AG10803 (cell line): ENCODE measurements at places on chromosomes 5 and 9.

- no peak for DNase-seq
These were observed 113.0 kb downstream of the ADAMTS2 start for GRCh38 chr5:179232091-179232735.

DNA sequence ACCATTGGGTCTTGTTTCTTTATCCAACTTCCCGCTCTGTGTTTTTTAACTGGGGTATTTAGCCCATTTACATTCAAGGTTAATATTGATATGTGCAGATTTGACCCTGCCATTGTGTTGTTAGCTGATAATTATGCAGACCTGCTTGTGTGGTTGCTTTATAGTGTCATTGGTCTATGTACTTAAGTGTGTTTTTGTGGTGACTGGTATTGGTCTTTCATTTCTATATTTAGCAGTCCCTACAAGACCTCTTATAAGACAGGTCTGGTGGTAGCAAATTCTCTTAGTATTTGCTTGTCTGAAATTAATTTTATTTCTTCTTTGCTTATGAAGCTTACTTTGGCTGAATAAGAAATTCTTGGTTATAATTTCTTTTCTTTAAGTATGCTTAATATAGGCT, 698.1 kb downstream of the DTWD2 start:
- no peak for DNase-seq

- DNase-seq = peak; percentile 37
These were observed 177.0 kb downstream of the FGF18 start for GRCh38 chr5:171596391-171596878.

- no peak for DNase-seq
These were observed 59.1 kb upstream of the GOLPH3 start for GRCh38 chr5:32233220-32233695.

- DNase-seq = no peak
These were observed 1435.7 kb downstream of the MAT2B start for GRCh38 chr5:164941132-164941531.

- DNase-seq = no peak
These were observed 44.2 kb upstream of the CKMT2 start for GRCh38 chr5:81188962-81189361.

- no peak for DNase-seq
These were observed 459.4 kb upstream of the SGCD start for GRCh38 chr5:155867522-155868088.

DNA sequence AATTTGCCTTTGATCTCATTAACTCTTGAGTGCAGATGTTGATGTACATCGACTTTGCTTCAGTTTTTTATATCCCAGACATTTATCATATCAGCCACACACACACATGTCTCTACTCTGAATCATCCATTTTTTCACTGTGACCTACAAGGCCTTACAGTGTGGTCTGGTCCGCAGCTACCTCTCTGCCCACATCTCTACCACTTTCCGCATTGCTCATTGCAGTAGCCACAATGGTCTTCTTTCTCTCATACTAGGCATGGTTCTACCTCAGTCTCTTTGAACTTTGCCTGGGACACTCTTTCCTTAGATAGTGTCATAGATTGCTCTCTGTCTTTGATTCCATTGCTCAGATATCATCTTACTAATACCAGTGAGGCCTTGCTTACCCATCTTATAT, 87.9 kb upstream of the FSD1L start:
- DNase-seq = peak; percentile 24

DNA sequence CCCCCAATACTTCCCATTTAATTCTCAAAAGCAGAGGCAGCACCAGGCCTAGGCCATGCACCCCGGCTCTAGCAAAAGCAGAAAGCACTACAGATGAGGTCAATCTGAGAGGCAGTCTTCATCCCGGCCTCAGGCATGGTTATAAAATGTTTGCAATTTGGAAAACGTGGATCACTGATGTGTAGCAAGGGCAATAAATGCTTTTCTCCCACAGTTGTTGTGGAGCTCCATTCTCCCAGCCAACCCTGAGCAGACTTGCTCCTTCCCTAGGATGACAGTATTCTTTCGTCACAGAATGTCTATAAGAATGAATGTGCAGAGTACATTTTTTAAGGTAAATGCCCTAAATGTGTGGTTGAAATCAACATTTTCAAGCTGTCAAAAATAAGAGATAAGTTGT, 157.3 kb upstream of the DAPK1 start:
- DNase-seq = no peak

DNA sequence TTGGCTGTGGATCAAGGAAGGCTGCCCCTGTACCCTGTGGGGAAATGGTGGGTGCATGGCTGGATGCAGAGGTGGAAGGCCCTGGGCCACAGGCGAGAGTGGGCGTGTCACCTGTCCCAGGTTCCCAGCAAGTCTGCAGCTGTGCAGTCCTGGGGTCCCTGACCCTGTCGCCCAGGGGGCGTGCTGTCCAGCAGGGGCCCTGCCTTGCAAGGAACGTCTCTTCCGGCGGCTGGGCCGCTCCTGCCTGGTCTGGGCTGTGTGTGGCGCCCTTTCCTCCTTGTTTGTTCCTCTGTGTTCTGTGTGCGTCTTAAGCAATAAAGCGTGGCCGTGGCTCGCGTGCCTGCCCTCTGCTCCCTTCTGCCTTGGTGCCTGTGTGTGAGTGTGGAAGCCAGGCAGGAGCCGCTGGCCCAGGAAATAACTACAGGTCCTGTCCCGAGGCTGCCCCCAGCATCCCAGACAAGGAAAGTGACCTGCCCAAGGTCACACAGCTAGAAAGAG, 8.4 kb downstream of the SLC2A6 start:
- no peak for DNase-seq

DNA sequence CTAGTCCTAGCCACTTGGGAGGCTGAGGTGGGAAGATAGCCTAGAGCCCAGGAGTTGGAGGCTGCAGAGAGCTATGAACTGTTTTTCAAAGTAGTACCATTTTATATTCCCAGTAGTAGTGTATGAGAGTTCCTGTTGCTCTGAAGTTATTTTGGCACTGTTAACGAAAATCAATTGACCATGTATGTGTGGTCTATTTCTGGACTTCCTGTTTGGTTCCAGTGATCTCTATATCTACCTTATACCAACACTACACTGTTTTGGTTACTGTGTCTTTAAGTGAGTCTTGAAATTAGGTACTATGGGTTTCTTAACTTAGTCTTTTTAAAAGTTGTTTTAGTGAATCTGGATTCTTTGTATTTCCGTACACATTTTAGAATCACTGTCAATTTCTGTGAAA, 13.6 kb downstream of the SLF1 start:
- DNase-seq = no peak

GRCh38 chr5:100860407-100860806, 42.7 kb downstream of the ST8SIA4 start:
- DNase-seq = no peak

DNA sequence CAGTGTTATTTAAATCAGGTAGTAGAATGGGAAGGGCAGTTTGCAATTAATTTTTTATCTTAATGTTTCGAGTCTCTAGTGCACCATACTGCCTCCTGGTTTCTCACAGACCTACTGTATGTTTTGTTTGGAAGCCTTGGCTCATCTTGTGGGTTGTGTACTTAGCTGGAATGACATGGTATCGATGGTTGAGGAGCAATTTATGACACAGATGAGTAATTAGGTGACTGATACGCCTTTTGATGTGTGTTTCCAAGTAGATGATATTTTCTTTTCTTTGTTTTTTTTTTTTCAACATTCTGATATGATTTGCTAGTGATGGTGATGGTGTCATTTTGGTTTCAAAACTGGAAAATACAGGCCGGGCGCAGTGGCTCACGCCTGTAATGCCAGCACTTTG, 16.1 kb downstream of the BASP1 start:
- no peak for DNase-seq

DNA sequence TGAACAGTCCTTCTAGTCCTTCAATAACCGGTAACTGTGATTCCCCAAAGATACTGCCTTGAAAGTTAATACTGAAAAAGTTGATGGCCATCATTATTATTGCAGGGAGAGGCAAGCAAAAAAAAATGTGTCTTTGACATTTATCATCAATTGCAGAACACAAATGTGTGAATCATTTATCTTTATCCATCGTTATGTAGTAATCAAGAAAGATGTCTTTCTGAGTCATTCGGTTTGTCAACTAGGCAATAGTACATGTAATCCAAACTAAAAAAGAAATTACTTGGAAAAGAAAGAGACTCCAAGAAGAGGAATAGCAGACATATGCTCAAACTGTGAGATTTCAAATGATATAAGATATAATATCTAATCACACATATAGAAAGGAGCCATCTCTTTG, 473.0 kb downstream of the CETN3 start:
- no peak for DNase-seq

DNA sequence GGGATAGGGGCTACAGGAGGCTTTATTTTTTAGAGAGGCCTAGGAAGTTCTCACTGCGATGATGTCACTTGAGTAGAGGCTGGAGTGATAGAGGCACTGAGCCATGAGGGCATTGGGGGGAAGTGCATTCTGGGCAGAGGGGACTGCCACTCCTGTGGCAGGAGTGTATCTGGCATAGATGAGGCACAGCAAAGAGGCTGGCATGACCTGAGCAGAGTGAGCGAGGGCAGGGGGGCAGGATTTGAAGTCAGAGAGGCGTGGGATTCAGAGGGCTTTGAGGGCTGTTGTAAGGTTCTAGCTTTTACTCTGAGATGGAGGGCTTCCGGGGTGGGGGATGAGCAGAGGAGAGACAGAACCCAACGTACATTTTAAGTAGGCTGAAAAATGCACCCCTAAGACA, 91.9 kb upstream of the SH3PXD2B start:
- DNase-seq = no peak

DNA sequence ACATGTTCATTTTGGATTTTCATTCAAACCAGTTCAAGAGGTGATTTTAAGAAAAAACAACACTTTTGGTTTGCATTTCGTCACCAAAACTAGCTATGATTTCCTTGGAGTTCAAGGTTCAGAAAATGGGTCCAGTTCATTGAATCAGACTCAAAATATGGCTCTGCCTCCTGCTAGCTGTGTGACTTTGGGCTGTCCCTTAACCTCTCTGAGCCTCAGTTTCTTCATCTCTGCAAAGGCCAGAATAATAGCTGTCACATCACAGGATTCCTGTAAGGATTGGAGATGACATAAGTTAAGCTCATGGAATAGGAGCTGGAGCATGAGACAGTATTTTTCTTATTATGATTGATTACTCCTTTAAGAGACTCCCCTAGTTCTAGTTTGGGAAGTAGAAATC, 147.8 kb upstream of the SMIM23 start:
- no peak for DNase-seq

DNA sequence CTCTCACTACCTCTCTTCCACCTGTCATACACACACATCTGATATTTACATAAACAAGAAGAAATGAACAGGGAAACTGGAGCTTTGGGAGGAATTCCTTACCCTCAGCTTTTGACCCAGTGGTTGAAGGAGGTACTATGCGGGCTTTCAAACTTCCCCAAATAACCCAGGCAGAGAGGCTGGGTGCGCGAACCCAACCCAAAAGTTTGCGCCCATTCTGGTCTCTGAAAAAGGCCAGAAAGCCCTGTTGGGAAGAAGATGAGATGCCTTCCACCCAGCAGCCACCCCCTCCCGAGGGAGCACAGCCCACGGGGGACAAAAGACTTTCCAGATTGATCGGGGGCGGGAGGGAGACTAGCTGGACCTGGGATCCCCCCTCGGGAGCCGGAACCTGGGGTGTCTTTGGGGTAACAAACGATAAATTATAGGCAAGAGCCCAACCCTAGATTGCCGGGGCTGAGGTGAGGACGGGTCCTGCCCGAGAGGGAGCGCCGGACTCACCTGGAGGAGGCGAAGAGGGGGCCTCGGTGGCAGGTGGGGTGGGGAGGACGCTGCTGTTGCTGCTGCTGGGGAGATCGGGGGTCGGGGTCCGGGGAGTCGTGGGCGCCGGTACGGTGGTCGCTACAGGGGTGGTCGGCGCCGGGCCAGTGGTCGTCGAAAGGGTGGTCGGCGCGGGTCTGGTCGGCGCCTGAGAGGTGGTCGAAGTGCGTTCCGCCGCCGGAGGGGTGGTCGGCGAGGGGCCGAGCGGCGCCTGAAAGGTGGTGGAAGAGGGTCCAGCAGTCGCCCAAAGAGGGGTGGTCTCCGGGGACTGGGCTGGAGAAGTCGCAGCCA, 798 bp downstream of the MEGF9 start:
- no peak for DNase-seq

GRCh38 chr9:129703667-129704355, 38.4 kb downstream of the PRRX2 start:
- DNase-seq = peak; percentile 81

GRCh38 chr9:77092536-77092935, 73.1 kb downstream of the FOXB2 start:
- DNase-seq = peak; percentile 42

DNA sequence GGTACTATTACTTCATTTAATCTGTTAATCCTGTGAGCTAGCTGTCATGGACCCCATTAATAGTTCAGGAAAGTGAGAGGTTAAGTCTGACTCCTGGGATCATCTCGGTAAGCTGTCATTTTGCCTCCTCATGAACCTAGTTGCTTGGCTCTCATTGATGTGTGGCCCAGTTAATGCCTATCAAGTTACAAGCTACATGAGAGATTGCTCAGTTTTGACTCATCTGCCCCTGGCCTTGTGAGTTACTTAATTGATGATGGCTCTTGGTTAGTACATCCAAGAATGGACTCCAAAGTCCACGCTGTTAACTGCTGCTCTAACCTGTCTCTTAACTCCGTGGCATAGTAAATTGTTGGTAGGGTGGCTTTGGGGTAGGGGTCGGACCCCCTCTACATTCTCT, 23.9 kb downstream of the LARP1 start:
- peak; percentile 84 for DNase-seq

DNA sequence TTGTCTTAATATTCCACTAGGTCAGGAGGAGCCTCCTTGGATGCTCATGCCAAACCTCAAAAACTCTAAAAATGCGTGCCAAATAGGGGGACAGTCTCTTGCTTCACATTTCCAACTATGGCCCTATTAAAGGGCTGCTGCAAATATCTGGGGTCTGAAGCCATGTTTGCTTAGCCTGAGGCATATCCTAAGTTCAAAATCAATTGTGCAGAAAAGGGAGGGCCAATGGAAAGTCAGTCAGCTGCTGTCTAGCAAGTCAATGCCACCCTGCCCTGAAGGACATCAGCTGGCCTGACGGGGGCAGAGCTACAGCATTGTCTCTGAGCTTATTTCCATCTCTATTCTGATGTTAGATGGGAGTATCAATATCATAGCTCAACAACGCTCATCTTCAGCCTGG, 93.6 kb downstream of the SH3TC2 start:
- DNase-seq = peak; percentile 50

DNA sequence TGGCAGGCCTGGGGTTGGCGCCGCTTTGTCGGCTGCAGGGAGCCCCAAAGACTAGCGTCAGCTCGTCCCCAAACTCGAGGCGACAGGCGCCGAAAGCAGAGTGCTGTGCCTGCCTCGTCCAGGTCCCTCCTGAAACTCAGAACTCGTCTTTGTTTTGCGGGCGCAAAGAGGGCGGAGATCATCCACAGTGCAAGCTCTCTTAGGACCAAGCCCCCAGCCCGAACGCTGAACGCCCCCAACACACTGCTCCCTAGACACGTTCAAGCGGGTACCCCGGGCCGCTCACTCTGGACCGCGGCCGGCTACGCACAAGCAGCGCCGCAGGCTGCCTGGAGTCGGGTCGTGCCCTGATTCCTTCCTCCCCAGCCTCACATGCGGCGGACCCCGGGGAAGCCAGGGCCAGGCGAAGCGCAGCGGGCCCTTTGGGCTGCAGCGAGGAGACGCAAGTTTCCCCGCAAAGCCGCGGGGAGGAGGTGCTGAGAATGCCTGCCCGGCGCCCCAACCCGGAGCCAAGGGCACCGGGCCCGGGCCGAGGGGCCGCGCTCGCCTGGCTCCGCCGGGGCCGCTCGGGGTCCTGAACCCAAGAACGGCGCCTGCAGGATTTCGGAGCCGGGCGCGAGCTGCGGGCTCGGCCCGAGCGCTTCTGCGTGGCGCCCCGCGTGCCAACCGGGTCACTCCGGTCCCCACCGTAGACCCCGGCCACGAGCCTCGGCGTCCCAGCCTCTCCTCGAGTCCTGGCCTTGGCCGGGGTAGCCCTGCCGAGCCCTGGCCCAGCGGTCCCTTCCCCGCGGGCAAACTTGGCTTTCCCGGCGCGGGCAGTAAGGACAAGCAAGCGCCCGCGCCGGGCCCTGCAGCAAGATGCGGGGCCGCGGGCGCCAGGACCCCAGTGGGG, 738 bp downstream of the FSTL4 start:
- no peak for DNase-seq
